Activated CD8-positive, alpha-beta memory T cell treated with anti-CD3 and anti-CD28 coated beads, Interleukin-2, amount 50 U/mL, for 4 hours (primary cell): ENCODE measurements at places on chromosomes 5 and 9.

DNA sequence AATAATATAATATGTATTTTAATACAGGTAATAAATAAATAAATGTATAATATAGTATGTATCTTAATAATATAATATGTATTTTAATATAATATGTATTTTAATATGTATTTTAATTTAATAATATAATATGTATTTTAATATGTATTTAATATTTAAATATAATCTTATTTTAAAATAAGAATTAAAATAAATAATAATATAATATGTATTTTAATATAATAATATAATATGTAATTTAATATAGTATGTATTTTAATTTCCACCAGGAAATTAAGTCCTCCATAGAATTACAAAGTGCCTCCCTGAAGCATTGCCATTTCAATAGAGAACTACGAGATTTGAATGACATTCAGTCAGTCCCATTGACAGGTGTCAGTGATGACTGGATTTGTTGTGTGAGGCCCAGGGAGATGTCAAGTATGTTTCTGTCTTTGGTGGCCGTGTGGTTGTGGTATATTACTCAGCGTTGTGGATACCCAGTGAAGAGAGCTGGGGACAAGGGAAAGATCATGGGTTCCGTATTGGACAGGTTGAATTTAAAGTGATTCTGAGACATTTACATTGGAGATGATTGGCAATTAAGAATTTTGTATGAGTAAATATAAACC is 14.2 kb upstream of the C5orf46 start:
- DNase-seq, result no peak

- DNase-seq, result no peak
Observed at GRCh38 chr5:169154679-169155078, 146.3 kb downstream of the SLIT3 start.

GRCh38 chr9:27503623-27504022 is 20.5 kb upstream of the IFNK start:
- no peak for DNase-seq

- DNase-seq, result no peak
Observed at GRCh38 chr5:68170826-68171558, 44.6 kb upstream of the PIK3R1 start.

- DNase-seq, result no peak
Observed at GRCh38 chr5:20213803-20214202, 225.8 kb upstream of the CDH18 start.

GRCh38 chr5:61575581-61575980 is 243.5 kb downstream of the ZSWIM6 start:
- no peak for DNase-seq

GRCh38 chr5:10789021-10789420 is 28.0 kb upstream of the DAP start:
- no peak for DNase-seq

- no peak for DNase-seq
Observed at GRCh38 chr5:88474574-88474973, 205.9 kb upstream of the TMEM161B start.

DNA sequence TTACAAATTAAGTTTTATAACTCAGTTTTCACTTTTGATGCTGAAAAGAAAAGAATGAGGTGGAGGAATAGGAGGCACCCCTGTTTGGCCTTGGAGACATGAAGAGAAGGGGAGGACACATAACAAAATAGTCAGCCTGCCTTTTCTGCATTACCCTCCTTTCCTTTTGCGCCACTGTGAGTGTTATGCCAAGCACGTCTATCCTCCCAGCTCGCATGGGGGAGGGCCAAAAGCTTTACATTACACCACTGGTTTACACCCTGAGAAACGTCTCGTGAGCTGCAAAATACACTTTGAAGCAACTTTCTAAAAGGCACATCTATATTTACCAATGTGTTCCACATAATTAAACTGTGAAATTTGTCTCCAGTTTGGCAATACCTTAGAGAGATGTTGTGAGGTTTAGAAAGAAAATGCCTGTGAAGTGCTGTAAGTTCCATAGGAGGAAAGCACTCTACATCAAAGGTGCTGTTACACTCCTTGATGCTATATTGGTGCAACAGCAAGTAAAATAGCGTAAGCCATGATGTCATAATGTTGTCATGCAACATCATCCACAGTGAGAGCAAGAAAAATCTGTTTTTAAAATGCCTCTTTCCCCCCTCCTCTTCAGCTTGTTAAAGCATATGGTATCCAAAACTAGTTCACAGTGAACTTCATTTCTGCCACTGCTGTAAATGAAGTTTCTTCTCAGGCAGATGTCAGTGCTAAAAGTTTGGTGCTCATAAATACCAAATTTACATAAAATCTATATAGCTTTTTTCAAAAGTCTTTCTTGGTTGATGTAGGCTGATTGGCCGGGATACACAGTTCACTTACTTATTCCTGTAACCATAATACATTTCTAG is 50.3 kb downstream of the CETN3 start:
- DNase-seq, result no peak

DNA sequence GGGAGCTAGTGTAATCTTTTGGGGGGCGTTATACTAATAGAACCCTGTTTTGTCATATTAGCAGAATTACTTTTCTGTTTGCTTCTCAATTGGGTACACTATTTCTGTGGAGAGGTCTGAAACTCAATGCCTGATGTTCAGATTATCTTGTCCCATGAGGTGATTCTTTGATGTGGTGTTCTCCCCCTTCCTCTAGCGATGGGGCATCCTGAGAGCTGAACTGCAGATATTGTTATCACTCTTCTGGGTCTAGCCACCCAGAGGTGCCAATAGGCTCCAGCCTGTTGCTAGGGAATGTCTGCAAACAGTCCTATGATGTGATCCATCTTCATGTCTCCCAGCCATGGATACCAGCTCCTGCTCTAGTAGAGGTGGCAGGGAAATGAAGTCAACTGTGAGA is 233.1 kb upstream of the RASA1 start:
- no peak for DNase-seq

GRCh38 chr5:26024774-26025173 is 1013.6 kb downstream of the CDH9 start:
- no peak for DNase-seq

GRCh38 chr5:134097211-134097749 is 17.2 kb upstream of the TCF7 start:
- DNase-seq, result no peak

DNA sequence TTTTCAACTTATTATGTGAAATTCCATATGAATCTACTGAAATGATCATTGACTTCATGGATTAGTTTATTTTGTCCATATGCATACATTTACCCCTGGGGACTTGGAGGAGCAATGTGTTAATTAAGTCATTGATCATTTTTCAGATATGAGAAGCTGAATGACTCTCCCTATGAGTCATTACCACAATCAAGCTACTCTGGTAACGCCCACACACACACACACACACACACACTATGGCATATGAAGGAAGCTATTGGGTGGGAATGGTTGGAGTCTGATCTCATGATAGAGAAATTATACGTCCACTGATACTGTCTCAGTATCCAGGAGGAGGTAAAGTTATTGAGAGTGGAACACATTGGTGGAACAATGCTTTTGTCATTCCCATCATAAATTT is 528.9 kb downstream of the AGTPBP1 start:
- DNase-seq, result no peak

GRCh38 chr5:53100606-53101005 is 9.0 kb downstream of the MOCS2 start:
- DNase-seq, result no peak

- DNase-seq, result no peak
Observed at GRCh38 chr9:11676821-11677220, 1016.4 kb upstream of the TYRP1 start.

DNA sequence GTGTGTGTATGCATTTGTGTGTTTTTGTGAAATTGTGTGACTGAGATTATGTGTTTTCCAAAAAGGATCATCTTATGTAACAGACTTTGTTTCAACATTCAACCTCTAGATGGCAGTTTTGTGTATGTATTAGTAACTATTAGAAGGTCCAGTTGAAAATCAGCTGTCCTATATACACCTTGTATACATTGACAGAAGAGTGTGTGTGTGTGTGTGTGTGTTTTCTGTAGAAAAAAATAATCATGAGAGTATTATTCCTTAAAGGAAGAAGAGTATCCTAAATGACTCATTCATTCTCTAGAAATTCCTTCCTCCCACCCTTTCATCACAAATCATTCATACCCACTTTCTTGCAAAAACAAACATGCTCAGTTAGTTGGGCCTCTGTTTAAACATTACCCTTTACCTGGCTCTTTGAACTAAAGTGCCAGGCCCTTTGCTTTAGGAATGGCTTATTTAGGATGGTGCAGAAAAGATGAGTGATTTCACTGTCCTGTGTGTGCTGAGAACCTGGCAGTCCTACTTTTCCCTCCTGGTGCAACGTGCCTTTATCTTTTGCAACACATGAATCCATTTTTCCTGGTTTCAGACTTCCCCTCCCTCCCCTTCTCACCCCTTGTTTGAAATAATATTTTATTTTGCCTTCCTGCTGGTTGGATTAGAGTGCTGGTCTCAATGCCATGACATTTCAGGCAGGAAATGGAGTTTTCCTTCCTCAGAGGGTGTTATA is 152.2 kb downstream of the ARHGAP26 start:
- no peak for DNase-seq

- no peak for DNase-seq
Observed at GRCh38 chr9:21682981-21683380, 119.5 kb upstream of the MTAP start.

DNA sequence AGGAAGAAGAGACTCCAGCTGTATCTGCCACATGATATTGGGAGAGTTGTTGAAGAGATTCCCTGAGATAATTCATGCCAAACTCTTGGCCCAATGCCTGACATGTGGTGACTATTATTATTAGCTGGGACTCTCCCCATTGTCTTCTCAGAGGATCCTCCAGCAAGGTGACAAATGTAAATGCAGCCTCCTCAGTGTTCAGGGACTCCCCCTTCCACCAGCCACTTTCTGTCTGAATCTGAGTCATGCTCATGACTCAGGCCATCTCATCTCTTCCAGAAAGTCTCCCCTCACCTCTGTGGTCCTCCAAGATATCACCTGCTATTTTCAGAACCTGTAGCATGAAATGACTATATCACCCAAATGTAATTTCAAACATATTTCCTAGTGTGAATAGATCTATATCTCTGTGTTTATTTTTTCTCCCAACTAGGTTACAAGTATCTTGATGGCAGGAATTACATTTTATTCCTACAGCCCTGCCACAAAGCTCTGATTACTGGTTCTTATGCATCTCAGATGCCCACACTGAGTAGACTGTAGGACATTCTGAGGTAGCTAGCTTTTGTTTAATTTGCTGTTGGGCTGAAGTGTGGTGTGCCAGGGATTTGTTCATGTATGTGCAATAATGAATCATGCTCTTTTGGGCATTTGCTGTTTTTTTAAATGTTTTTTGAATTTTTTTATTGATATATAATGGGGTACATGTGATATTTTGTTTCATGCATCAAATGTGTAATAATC is 126.6 kb upstream of the IL12B start:
- DNase-seq, result peak; percentile 24

- no peak for DNase-seq
Observed at GRCh38 chr5:145925803-145926202, 10.6 kb upstream of the SH3RF2 start.

GRCh38 chr5:3041001-3041400 is 289.5 kb upstream of the IRX2 start:
- DNase-seq, result no peak

GRCh38 chr5:78719504-78720219 is 71.1 kb upstream of the LHFPL2 start:
- DNase-seq, result no peak

GRCh38 chr9:14645648-14646047 is 47.6 kb downstream of the ZDHHC21 start:
- no peak for DNase-seq

DNA sequence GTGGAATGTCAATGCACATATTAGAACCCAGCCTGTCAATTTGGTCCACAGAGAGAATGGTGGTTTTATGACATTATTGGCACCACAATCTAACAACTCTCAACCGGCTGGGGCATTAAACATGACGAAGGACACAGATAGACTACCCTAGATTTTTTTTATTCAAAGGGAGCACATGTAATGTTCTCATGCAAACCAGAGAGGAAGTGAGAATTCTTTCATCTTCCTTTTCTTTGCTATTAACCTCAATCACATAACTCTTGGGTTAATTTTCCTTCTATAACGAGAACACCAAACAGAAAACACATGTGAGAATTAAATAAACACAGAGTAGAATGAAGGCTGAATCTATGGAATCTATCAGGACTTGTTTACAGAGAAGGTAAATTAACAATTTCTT is 94.9 kb upstream of the TNC start:
- DNase-seq, result no peak

GRCh38 chr5:177367323-177367848 is 9.7 kb downstream of the RGS14 start:
- no peak for DNase-seq

DNA sequence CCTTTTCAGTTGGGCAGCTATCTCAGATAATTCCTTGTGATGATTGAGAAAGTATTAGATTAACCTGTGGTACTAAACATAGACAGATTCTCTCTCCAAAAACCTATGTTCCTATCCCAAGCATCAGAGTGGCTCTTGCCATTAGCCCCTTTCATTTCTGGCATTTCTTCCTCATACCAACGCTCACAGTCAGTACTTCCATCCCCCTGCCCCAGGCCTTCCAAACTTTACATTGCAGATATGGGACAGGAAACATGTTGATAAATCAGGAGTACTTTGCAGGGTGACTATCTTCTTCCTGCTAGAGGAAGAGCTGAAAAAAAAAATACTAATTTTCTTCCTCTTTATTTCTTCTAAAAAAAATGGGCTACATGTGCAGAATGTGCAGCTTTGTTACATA is 442.6 kb upstream of the RGMB start:
- no peak for DNase-seq

DNA sequence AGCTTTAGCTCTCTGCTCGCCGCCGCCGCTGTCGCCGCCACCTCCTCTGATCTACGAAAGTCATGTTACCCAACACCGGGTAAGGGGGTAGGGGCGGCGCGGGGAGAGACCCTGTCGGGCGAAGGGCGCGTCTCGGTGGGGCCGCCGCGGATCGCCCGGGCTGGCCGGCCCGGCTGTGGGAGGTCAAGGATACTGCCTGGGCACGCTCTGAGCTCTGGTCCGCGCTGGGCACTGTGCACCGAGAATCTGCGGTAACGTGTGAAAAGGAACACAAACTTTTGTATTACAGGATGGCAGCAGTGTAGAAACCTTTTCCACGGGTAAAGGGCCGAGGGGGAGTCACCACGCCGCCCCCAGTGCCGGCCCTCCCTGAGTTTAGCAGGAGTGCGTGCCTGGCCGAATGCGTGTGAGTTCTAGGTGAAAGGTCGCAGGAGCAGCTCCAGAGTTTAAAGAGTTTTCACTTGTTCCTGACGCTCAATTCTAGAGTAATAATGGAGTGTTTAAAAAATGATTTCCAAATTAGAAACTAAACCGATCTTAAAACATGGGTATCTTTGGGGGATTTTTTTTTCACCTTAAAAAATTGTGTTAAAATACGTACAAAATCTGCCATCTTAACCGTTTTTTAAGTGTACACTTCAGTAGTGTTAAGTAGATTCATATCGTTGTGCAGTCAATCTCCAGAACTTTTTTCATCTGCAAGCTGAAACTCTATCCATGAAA is at the start of gene HSDL2:
Gene HSDL2 (plus strand): TSS at position 7 of the 723 bp plus-strand sequence. CDS start 56 bp downstream, at position 63.
- no peak for DNase-seq
